ENCODE measurements at places on chromosomes 7 and 10. TPM values are rescaled to one million over a fixed set of nuclear protein-coding genes. Genes with fewer than 3 reads are reported as not detected.

The KIF11 gene
- total RNA-seq, result 26.6 TPM

The MAT1A gene
- not detected for total RNA-seq

The TMEM176B gene
- total RNA-seq, result 59.4 TPM

The FGL2 gene
- 222 TPM for total RNA-seq

The AKR1C8 gene
- not detected for total RNA-seq

The SLC4A2 gene
- 30.6 TPM for total RNA-seq

The SRGN gene
- 67.7 TPM for total RNA-seq

GRCh38 chr10:116026315-116026714, 246.7 kb downstream of the GFRA1 start:
- no peak for DNase-seq

GRCh38 chr10:61784354-61785133, 117.0 kb upstream of the ARID5B start:
- DNase-seq, result no peak

DNA sequence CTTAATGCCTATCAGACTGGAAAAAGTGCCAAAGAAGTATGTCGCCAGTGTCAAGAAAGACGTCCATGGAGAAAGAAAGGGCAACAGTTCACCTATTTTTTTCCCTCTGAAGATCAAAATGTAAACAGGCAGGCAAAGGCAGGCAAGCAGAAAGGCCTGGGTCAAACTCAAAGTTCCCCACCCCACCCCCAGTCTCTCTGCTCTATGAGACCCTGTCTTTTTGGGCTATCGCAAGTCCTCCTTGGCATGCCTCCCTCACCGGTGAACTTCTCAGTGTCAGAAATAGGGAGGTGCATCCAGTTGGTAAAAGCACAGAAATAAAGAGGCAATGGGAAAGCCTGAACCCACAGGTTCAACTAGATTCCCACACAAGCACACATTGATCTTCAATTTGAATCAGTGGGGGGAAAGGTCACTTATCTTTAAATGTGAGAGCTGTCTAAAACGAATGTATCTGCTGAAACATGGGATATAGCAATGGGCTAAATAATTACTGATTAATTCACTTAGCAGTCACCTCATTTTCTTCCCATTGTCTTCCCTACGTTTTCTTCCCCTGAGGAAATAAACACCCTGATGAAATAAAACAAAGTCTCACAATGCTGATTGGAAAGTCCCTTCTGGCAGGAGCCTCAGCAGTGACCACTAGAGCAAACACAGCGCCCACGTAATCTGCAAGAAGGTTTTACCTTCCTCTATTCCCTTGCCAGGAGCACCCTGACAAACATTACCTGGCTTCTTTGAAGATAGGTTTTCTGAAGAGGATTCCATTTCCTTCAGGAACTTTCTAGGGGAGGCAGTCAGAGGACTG, 31.1 kb downstream of the JAZF1 start:
- no peak for DNase-seq

GRCh38 chr10:52918714-52919305, 146.2 kb upstream of the MBL2 start:
- DNase-seq, result no peak

GRCh38 chr7:46007990-46008643, 87.0 kb upstream of the IGFBP3 start:
- DNase-seq, result no peak

DNA sequence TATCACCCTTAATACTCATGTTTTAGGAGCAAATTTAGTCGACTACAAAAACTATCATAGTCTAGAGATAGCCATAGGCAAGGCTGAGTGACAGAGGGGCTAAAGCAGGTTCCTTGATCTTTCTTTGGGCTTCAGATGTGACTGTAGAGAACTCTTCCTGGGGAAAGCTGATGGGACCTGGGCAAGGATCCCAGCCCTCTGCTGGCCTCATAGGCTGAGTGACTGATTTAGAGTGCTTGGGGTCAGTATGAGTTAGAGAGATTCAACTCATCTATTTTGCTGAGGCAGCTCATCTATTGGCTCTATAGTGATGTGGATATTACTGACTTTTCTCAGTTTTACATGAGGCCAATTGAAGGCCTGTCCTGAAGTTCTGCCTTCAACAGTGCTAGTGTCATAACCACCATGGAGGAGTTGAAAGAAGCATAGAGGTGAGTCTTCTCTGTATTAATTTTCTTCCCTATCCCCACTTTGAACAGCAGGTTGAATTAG, 81.6 kb downstream of the SAMD9 start:
- DNase-seq, result no peak

DNA sequence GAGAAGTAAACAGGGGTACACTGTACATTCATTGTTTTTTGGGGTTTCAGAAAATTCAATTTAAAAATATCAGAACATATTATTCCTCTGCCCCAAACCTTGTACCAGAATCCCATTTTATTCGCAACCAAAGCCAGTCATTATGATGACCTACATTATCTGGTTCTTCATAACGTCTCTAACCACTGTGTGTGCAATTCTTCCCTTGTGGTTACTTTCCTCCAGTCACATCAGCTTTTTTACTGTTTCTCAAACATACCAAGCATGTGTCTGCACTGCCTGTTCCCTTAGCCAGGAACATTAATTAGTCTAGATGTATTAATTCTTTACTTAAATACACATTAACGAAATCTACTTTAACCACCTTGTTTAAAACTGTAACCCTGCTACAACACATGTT, 64.8 kb downstream of the THSD7A start:
- DNase-seq, result no peak

GRCh38 chr7:75534727-75535307, 42.7 kb downstream of the SPDYE5 start:
- no peak for DNase-seq

- DNase-seq, result no peak
These were observed 94.9 kb upstream of the DLX6 start for GRCh38 chr7:96910486-96910885.

DNA sequence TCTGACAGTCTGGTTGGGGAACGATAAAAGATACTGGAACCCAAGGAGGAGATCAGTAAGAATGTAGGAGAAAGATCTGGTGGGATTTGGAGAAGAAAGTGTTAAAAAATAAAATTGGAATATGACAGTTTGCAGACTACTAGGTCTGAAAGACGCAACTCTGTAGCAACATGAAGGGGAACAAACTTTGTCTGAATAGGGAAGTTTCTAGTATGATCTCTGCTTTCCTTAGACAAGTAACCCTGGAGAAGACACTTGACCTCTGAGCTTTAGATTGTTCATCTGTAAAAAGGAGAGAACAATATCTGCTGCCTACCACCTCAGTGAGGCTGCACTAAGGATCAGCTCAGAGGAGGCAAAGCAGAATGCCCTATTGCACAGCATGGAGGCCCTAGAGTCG, 3.0 kb upstream of the PRSS1 start:
- DNase-seq, result no peak

- DNase-seq, result no peak
These were observed 9.1 kb upstream of the PRKRIP1 start for GRCh38 chr7:102387064-102387463.

- no peak for DNase-seq
These were observed 1.4 kb upstream of the COBL start for GRCh38 chr7:51318001-51318400.
